ENCODE measurements at places on chromosomes 11 and 22.
A peak's percentile ranks its signal among the peaks of the same experiment; 100 is the strongest.

DNA sequence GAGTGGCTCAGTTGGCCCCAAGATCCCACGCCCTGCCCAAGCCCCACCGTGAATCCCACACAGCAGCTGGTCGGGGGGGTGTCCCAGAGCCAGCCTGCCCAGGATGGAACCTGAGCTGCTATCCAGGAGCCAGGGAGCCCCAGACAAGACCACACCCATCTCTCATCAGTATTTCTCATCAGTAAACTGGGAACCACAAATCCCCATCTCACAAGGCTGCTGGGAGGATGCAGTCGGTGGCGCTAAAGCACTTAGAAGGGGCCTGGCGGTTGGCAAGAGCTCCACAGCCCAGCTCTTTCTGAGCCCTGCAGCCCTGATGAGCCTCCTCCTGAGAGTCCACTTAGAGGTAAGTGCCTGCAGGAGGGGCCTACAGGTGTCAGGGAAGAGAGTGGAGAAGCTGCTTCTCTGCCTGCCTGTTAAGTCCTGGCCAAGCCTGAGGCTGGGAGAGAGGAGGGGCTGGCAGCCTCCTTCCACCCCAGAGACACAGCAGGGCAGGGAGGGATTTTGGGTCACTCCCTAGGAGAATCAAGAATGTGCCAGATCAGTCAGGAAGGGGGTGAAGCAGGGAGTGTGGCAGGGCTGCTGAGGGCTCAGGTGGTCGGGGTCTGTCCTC is 6.1 kb downstream of the FADS3 start:
- DNase-seq, result no peak

- no peak for DNase-seq
Observed at GRCh38 chr11:82757660-82758357, 24.1 kb upstream of the FAM181B start.

DNA sequence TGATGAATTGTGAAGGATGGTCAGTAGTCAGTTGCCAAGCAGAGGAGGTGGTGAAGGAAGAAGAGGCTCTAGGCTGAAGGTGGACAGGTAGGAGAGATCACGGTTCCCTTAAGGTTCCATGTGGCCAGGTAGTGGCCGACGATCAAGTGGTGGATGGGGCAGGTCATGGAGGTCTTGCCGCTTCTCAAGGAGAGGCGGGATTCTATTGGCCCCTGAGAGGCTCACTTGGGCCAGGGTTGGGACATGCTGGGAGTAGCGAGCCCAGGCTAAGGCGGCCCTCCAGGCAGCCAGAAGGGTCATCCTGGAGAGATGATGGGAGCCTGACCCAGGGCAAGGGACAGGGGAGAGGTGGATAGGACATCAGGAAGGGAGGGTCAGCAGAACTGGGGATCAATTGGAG is 20.9 kb upstream of the TMPRSS4 start:
- no peak for DNase-seq

- no peak for DNase-seq
Observed at GRCh38 chr22:41739576-41739975, 40.3 kb downstream of the MEI1 start.

DNA sequence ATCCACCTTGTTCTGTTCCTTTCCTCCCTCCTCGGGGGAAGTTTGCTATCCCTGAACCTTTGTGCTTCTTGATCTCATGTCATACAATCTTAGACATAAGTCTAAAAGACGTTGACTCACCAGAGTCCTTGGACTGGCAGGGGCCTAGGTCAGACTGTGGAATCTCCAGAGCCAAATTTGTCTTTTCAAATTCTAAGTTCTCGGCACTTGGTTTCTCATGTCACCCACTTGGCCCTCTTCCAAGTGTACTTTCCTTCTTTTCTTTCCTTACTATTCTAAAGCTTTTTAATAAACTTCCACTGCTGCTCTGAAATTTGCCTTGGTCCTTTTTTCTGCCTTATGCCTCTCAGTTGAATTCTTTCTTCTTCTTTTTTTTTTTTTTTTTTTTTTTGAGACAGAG is 30.1 kb upstream of the SMPD1 start:
- DNase-seq, result no peak

DNA sequence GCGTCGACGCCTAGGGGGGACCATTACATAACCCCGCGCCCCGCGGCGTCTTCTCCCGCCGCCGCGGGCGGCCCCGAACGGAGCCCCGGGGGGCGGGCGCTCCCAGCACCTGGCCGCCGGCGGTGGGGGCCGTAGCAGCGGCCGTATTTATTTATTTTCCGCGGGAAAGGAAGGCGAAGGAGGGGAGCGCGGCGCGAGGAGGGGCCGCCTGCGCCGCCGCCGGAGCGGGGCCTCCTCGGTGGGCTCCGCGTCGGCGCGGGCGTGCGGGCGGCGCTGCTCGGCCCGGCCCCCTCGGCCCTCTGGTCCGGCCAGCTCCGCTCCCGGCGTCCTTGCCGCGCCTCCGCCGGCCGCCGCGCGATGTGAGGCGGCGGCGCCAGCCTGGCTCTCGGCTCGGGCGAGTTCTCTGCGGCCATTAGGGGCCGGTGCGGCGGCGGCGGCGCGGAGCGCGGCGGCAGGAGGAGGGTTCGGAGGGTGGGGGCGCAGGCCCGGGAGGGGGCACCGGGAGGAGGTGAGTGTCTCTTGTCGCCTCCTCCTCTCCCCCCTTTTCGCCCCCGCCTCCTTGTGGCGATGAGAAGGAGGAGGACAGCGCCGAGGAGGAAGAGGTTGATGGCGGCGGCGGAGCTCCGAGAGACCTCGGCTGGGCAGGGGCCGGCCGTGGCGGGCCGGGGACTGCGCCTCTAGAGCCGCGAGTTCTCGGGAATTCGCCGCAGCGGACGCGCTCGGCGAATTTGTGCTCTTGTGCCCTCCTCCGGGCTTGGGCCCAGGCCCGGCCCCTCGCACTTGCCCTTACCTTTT is at the start of gene EP300:
TSS of gene EP300 (plus strand) at position 570 of the 795 bp plus-strand sequence. CDS start 413 bp downstream, outside the sequence.
- DNase-seq, result peak; percentile 74

DNA sequence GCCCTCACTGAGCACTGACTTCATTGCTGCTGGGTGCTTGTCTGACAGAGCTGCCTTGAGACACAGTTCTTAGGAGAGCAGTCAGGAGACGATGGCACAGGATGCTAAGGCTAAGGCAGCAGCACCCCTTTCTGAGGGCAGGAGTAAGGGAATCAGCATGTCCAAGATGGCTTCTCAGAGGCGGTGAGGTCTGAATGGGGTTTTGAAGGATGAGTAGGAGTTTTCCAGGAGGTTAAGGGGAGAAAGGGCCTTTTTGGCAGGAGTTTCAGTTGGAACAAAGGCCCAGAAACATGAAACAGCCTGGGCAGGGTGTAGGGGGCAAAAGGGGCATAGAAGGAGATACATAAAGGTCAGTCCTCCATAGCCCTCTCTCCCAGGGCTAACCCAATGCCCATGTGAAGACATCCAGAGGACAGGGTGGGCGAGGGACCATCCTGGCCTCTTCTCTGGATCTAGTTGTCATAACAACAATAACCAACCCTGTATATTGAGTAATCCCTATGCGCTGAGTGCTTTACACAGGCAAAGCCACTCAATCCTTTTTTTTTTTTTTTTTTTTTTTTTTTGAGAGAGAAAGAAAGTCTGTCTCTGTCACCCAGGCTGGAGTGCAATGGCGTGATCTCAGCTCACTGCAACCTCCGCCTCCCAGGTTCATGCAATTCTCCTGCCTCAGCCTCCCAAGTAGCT is 19.0 kb downstream of the CYTH4 start:
- DNase-seq, result no peak

- DNase-seq, result no peak
Observed at GRCh38 chr11:62487738-62488551, 58.7 kb downstream of the AHNAK start.

- no peak for DNase-seq
Observed at GRCh38 chr22:21067901-21068680, 22.3 kb downstream of the LRRC74B start.

- no peak for DNase-seq
Observed at GRCh38 chr22:47036352-47036751, 273.9 kb downstream of the TBC1D22A start.

DNA sequence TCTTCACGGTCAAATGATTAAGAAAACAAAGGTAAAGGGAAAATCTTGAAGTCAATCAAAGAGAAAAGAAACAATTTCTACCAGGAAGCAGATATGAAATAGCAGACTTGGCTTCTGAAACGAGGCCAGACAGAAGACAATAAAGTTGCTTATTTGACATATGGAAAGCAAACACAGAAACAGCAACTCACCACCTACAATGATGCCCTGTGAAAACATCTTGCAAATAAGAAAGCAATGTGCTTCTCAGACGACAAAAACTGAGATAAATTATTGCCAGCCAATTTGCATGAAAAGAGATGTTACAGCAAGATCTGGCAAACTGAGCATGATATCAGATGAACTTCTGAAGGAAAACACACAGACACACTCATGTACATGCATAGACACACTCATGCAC is 45.9 kb upstream of the CTSC start:
- DNase-seq, result no peak

GRCh38 chr11:58622344-58622743 is at the start of gene CNTF:
TSS of gene CNTF (plus strand) at chr11:58622665. CDS start at chr11:58622753, 88 bp downstream.
- DNase-seq, result no peak

GRCh38 chr11:78346799-78347198 is 70.8 kb downstream of the GAB2 start:
- DNase-seq, result no peak

- DNase-seq, result no peak
Observed at GRCh38 chr11:96211436-96211835, 131.6 kb downstream of the MAML2 start.

- DNase-seq, result no peak
Observed at GRCh38 chr11:116563712-116564047, 209.1 kb downstream of the BUD13 start.

DNA sequence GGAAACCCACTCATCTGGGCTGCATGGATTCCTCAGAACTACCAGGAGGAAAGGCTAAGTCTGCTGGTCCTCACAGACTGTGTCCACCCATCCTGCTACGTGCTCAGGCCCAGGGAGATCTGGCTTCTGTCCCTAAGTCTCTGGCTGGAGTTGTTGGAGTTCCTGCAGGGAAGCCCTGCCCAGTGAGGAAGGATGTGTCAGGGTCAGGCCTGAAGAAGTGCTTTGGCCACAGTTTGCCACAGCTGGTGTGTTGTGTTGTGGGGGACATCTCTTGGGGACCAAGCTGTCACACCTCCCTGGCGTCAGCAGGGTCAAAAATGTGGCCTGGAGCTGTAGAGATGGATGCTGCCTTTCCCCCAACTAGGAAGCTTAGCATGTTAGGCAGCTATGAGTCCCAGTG is 684.7 kb downstream of the METTL15 start:
- no peak for DNase-seq

DNA sequence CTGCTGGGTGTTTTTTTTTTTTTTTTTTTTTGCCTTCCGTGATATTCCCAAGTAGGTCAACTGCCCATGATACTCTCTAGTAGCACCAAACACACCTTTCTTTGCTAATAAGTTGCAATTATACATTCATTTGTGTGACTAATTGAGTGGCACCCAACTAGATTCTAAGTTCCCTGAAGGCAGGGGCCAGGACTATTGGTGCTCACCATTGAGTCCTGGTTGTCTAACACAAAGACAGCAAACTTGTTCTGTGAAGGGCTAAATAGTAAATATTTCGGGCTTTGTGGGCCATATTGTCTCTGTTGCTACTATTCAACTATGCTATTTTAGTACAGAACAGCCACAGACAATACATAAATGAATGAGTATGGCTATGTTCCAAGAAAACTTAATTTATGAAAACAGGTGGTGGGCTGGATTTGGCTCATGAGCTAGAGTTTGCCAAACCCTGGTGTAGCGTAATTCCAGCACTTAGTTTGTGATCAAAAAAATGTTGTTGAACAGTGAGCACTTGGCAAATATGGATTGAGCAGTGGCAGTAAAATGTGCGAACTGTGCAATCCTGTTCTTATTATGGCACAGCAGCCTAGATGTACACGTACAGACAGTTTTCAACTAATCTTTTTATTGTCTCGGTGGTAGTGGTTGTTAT is 11.3 kb downstream of the ENDOD1 start:
- DNase-seq, result no peak

DNA sequence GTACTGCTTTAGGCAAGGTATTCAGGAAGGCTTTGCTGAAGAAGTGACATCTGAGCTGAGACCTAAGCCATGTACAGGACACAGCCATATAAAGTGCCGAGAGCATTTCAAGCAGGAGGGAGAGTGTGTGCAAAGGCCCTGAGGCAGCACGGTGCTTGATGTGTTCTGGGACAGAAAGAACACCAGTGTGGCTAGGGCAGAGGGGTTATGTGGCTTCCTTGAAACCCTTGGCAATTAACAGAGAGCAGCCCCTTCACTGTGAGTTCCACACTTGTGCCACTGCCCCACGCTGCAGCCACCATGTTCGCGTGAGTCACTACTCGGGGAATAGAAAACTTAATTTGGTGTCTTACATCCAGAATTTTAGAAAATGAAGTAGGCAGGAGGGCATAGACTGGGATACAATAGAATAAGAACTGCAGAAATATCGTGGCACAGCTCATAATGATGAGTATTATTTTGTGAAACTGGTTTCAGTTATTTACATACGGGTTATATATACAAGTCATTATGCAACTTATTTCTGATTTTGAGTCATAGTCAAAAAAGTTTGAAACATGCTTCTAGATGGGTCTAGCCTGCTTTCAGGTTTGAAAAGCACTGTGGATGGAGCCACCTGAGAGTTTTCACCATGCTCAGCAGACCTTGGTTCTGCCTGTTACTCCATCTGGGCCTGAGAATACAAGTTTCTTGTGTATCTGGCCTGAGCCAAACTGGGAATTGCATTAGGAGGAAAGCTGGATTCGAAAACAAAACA is 11.8 kb downstream of the IL10RA start:
- DNase-seq, result no peak

- DNase-seq, result no peak
Observed at GRCh38 chr11:128057786-128058395, 529.5 kb downstream of the ETS1 start.

GRCh38 chr11:43987384-43988039 is 45.1 kb downstream of the C11orf96 start:
- no peak for DNase-seq

- DNase-seq, result no peak
Observed at GRCh38 chr22:37141476-37141875, 8.2 kb downstream of the IL2RB start.

DNA sequence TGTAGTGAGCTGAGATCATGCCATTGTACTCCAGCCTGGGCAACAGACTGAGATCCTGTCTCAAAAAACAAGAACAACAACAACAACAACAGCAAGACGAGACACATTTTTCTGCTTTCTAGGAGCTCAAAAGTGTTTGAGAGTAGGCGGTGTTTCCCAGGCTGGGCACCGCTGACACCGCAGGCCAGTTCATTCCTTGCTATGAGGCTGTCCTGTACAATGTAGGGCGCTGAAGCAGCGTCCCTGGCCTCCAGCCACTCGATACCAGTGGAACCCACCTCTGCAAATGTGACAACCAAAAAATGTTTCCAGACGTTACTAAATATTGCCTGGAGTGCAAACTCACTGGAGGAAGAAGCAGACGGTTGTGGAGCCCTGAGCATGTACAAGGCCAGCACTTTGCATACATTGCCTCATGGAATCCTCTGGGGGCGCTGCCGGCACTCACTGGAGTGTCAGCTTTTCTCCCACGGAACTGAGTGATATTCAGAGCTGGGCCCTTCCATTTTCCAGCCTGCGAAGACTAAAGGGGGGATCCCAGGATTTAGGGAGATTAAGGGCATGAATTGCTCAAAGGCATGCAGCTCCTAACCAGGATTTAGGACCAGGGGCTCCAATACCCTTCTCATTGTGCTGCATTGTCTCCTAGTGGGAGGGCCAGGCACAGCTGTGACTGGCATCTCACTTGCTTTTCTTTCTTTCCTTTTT is 5.8 kb upstream of the MIEF1 start:
- no peak for DNase-seq
